GM04503 (cell line): ENCODE measurements at places on chromosomes 6 and 20.

DNA sequence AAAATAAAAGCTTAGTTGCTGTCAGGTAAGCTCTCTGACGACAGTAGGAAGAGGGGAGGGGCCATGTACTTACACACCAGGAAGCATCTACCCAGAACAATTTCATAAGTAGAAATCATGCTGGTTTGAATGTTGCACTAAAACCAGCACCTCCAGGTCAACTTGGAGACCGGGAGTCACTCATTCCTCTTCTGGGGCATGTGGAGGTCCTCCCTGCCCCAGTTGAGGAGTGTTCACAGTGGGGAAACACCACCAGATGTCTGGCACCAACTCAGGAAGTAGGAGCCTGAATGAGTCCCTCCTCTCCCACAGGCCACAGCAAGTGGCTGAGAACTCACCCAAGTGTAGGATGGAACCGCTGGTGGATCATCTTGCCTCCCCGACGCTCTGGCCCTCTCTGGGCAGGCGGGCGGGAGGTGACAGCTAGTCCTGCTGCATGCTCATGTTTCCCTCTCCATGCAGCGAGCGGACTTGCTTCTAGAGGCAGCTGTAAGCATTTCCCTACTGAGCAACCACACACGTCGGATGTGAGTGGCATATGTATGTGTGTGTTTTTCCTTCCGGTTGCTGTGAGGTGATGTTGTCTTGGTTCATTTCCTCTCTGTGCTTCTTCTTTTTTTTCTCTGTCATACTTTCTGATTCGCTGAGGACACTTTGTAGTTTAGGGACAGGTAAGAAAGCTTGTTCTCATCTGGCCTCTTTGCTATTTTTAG lies 149.5 kb upstream of the NEDD9 start:
- DNase-seq: no peak

DNA sequence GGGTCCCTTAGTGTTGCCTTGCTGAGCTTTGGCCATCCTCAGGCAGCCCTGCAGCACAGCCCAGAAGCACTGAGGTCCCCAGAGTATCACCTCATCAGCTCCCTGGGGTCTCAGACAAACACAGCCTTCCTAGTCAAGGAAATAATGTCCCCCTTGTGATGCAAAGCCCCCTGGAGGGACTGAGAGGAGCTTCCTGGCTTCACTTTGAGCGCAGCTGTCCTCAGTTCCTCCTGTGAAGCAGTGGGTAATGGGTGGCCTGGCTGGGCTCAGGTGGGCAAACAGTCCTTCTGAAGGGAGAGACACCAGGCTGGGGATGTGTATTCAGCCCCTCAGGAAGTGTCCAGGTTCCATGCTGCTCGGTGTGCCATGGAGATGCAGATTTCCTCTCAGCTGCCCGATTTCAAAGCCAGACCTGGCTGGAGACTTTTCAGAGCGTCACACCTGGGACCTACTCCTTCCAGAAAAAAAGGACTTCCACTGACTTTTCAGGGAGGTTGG lies 79.2 kb upstream of the FOXA2 start:
- no peak for DNase-seq

DNA sequence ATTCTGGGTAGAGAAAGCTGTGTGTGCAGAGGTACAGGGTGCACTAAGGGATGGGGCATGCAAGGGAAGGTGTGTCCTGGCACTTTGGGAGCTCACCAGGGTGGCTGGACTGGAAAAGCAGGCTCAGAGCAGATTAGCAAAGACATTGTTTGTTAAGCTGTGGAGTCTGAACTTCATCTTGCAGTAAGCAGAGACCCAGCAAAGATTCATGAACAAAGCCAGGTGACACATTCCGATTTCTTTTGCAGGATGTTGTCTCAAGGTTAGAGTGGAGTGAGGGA lies 28.8 kb downstream of the DUSP22 start:
- DNase-seq: no peak

- peak; percentile 78 for DNase-seq
These were observed 20.1 kb downstream of the SLCO4A1 start for GRCh38 chr20:62662422-62662821.
